Natural killer cell treated with Interleukin-12 subunit alpha and Interleukin-12 subunit beta and Interleukin-15 and Interleukin-18, amount 100 ng/mL, for 72 hours (primary cell): ENCODE measurements at places on chromosomes 2 and 18. TPM values are rescaled to one million over a fixed set of nuclear protein-coding genes. Genes with fewer than 3 reads are reported as not detected.

Gene CRYGD
- total RNA-seq: not detected

Gene NDUFB3
- total RNA-seq: 124 TPM

Gene SPHKAP
- total RNA-seq: not detected

Gene CDK5R2
- total RNA-seq: not detected

Gene BOK
- 1.0 TPM for total RNA-seq

Gene CCDC74B
- 1.7 TPM for total RNA-seq
